NCI-H2171 treated with DMSO at 0.1 percent for 48 hours (cell line): ENCODE measurements at places on chromosomes 12 and 14.

DNA sequence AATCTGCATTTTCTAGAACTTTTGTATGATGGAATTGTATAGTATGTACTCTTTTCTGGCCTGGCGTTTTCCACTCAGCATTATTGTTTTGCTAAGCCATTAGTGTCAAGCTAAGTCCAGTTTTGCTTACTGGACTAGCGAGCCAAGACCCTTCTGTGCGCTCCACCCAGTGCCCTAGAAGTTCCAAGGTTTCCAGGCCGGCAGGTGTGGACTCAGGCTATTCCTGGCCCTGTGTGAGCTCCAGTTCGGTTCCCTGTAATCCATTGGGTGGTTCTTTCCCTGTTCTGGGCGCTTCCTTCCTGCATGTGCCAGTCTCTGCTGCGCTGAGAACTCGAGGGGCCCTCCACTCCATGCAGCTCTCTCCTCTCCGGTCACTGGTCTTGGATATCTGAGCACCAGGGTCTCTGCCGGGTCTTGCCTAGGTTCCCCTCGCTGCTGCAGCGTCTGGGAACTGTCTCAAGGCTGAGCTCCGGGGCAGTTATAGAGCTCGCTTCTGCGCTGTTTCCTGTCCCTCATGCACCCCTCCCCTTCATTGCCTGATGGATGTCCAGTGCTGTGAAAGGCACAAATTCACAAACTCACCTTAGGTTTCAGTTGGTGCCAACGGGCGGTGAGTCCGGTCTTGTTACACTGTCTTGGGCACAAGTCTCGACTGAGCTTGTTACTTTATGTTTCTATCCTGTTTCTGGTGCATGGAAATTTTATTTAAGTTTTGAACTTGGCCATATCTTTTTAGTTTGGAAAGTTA, 100.8 kb downstream of the ADGRD1 start:
- no peak for DNase-seq

GRCh38 chr12:122228092-122228491, 2.2 kb upstream of the DIABLO start:
- no peak for DNase-seq

- DNase-seq = peak; percentile 82
These were observed at the start of gene GLTP for GRCh38 chr12:109880043-109880931. TSS of gene GLTP (minus strand) at chr12:109880541. CDS start at chr12:109880374, 167 bp downstream.

DNA sequence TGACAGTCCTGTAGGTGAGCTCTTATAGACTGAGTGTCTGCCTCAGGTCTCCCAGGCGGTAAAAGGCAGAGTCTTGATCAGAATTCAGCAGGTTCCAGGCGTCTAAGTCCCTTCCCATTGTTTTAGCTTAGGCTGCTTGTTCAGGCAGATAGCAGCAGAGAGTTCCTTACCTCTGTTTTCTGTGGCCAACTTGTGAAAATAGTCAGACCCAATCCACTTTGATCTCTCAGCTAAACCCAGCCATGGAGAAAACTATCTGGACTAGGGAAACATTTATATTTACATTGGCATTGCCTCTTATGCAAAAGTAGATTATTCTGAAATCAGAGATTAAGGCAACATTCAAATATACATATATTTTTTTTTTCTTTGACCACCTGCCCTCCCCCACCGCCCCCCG, 21.4 kb downstream of the CCDC62 start:
- DNase-seq = no peak

DNA sequence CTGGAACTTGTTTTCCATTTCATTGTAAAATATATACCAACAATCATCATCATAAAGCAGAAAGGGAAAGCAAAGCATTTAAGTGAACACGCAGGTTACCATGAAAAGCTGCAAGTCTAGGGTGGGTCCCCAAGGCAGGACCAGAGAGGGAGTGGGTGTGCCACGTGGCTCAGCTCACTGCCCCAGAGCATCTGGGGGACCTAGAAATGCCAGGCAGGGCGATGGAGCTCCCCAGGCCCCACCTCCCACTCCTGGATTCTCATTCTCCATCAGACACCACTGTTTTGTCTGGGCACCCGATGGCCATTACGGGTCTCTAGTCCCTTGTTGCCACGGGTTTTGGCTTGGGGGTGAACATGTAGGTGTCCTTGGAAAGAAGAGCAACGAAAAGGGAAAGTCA, 34.7 kb downstream of the BCL11B start:
- DNase-seq = no peak

- no peak for DNase-seq
These were observed 30.6 kb upstream of the TRHDE start for GRCh38 chr12:72241552-72241951.

GRCh38 chr12:52361553-52361952, 5.7 kb downstream of the KRT85 start:
- no peak for DNase-seq

DNA sequence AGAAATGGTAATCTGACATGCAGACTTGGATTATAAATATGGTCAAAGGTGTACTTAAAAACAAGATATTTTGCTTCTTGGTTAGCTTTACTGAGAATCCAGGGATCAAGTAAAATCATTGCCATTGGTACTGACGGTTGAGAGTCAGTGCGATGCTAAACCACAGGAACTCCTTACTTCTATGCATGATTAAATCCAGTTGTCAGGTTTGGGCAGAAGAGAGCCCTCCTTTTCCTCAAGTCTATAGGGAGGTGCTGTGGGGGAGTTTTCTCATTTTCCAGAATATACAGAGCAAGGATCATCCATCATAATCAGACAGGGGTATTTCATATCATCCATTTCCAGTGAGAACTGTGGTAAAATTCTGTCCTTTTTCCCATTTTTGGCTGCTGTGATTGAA, 839.1 kb downstream of the NRXN3 start:
- no peak for DNase-seq

- peak; percentile 45 for DNase-seq
These were observed at the start of gene HRK for GRCh38 chr12:116881325-116881876. TSS of gene HRK (minus strand) at chr12:116881441. CDS start at chr12:116881307, 134 bp downstream.

GRCh38 chr14:68571114-68571591, 221.7 kb downstream of the ZFP36L1 start:
- DNase-seq = no peak

- no peak for DNase-seq
These were observed 299.5 kb upstream of the NOS1 start for GRCh38 chr12:117660896-117661295.

GRCh38 chr12:56361487-56362129, 1.0 kb downstream of the APOF start:
- DNase-seq = no peak

DNA sequence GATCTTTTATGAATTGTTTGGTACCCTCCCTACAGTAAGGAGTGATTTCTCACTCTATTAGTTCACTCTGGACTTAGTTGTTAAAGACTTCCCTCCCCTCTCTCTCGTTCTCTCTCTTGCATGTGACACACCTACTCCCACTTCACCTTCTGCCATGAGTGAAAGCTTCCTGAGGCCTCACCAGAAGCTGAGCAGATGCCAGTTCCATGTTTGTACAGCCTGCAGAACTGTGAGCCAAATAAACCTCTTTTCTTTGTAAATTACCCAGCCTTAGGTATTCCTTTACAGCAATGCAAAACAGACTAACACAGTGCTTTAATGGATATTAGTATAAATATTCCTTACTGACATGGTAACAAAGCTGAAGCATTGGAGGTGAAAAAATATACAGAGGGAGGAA, 187.7 kb downstream of the SSPN start:
- no peak for DNase-seq

DNA sequence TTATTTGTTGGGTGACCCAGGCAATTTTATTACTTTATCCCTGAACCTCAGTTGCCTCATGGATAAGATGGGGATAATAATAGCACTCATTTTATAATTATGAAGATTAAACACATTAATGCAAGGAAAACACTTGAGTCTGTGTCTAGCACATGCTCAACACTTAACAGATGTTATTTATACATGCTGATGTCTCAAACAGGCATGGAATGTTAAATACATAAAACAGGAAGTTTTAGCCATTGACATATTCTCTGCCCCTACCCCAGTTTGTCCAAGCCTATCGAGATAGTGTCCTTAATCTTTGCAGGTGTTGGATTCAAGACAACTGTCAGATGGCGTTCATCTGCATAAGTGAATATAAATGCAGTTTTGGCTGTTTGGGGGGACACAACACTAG, 109.8 kb downstream of the SCAF11 start:
- no peak for DNase-seq
